Vagina (tissue), 2 donors: ENCODE measurements at places on chromosomes 2 and 18. TPM values are rescaled to one million over a fixed set of nuclear protein-coding genes. Genes with fewer than 3 reads are reported as not detected.

The PCARE gene
- total RNA-seq = not detected

DNA sequence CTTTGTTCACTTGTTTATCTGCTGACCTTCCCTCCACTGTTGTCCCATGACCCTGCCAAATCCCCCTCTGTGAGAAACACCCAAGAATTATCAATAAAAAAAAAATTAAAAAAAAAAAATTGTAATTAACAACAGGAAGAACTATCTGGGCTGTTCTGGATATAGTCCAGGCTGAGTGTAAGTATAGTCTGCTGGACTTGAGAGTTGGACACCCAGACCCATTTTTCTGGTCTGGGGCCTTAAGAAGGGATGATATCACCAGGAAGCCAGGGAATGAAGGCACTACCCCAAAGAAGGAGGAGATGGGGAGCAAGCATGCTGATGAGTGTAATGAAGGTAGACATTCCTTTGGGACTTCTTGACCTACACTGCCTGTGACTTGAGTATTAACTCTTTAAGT lies 72.1 kb upstream of the ZFP36L2 start:
- no peak overlapping the region for H3K4me3 ChIP-seq
- H3K27me3 ChIP-seq = no peaks in the 10 kb centered on the region

The IL37 gene
- not detected for total RNA-seq

GRCh38 chr2:57758686-57759085 lies 287.9 kb upstream of the VRK2 start:
- no peak overlapping the region for H3K4me3 ChIP-seq
- H3K27me3 ChIP-seq = no peaks in the 10 kb centered on the region
- peaks cover 13% of the 10 kb centered on the region for H3K4me1 ChIP-seq
- no peak overlapping the region for H3K27ac ChIP-seq
- DNase-seq = no peak

DNA sequence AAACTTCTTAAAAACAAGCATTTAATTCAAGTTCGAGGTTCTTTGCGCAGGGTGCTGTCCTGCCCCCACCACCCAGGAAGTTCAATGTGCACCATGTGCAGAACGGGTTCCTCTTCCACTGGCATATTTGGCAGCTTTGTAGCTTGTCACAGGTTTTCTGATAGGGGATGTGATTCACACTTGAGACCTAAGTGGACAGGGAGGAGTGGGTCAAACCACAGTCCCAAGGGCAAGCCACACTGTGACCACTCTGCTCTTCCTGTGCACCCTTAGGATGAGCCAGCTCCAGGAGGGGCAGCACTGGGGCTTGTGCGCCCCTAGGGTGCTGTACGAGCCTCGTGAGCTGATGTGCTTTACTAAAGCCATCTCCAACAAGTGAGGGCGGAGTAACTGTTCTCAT lies 82.5 kb downstream of the TGFA start:
- no peaks in the 10 kb centered on the region for H3K4me1 ChIP-seq
- H3K4me3 ChIP-seq = no peak overlapping the region
- no peaks in the 10 kb centered on the region for H3K27me3 ChIP-seq
- no peaks in the 10 kb centered on the region for H3K36me3 ChIP-seq
- no peak overlapping the region for H3K27ac ChIP-seq
- no peak for DNase-seq

DNA sequence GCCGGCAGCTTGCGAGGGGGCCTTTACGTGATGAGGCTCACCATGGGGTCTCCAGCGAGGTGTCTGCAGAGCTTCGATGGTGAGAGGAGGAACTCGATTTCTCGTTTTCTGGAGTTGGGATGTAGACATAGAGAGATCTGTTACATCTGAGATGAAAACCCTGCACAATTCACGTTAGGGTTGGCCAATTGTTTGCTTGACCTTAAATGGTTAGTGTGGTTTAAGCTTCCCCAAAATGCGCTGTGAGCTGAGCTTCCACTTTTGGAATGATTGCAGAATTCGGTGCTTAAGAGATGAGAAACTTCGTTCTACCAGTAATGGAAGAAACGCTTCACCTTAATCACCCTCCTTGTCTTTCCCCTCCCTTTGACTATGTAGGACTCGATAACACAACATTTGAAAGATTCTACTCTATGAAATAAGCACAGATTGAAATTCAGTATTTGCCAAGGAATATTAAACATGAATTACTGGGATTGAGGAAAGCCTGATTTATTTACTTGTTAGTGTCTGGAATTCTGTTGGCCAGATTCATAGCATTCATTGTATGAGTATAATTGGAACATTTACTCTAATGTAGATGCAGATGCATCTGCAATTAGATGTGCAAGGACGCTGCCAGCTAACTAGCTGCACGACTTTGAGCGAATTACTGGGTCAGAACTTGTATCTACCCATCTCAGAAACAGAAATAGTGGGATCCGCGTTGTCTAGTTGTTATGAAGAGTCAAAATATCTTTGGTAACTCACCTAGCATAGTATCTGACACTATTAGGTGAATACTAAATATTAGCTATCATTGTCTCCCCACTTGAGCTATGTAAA lies 1.6 kb upstream of the KLF7 start:
- peak overlapping the region; percentile 100 for H3K27ac ChIP-seq
- no peaks in the 10 kb centered on the region for H3K36me3 ChIP-seq
- H3K27me3 ChIP-seq = no peaks in the 10 kb centered on the region
- H3K4me3 ChIP-seq = peak overlapping the region; percentile 83
- DNase-seq = no peak

The RFTN2 gene
- total RNA-seq = 10.8 TPM

DNA sequence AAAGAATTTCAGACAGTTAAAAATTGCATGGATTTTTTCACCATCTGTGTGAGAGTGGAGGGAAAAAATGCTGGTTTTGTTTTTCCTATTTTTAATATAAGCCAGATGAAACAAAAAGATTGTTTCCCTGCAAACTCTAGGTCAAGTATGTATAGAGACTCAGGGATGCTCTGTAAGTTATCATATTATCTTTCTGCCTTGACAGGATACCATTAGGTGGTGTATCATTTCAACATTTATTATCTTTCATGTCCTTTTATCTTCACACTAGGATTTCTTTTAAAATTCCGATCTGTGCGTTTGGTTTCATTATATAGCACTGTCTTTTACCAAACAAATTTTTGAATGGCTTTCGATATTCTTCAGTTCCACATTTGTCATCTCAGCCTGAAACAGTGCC lies 225.3 kb downstream of the EN1 start:
- H3K36me3 ChIP-seq = no peaks in the 10 kb centered on the region
- no peaks in the 10 kb centered on the region for H3K27me3 ChIP-seq
- no peak for DNase-seq

GRCh38 chr2:238854246-238854645 lies 6.4 kb downstream of the TWIST2 start:
- no peak for DNase-seq
- H3K4me1 ChIP-seq = peaks cover 14% of the 10 kb centered on the region
- no peaks in the 10 kb centered on the region for H3K27me3 ChIP-seq
- H3K27ac ChIP-seq = peak overlapping the region; percentile 94
- peak overlapping the region; percentile 31 for H3K4me3 ChIP-seq
- no peaks in the 10 kb centered on the region for H3K36me3 ChIP-seq
